HT-29 (cell line): ENCODE measurements at places on chromosomes 4 and X. TPM values are rescaled to one million over a fixed set of nuclear protein-coding genes. Genes with fewer than 3 reads are reported as not detected.

Gene ENPEP
- total RNA-seq = 0.39 and 0.61 TPM in 2 replicates

Gene NEIL3
- total RNA-seq = 3.1 and 4.6 TPM in 2 replicates

Gene CENPVL2
- total RNA-seq = not detected in 2 replicates

Gene GRIA3
- total RNA-seq = not detected in 2 replicates

Gene MMAA
- total RNA-seq = 2.3 and 2.8 TPM in 2 replicates

Gene CLDN34
- total RNA-seq = not detected in 2 replicates

DNA sequence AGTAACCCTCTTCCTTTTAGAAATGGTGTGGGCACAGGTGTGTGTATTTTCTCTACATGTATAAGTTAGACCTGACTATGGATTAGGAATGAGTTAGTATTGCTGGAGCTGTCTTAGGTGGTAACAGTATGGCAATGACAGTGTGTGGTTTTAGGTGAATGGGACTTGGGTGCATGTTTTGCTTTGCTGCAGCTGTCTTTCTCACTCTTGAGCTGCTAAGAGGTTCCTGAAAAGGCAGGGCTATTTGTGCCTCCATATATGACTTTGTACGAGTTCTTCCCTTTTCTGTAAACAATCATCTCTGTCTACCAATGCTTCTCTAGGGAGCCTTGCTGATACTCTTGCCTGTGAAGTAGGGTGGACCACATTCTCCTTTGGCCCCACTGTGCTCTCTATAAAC is 234.8 kb upstream of the HHIP start:
- DNase-seq = no peak

- no peak for DNase-seq
Measured at GRCh38 chr4:142427456-142427855, 418.6 kb downstream of the INPP4B start.

DNA sequence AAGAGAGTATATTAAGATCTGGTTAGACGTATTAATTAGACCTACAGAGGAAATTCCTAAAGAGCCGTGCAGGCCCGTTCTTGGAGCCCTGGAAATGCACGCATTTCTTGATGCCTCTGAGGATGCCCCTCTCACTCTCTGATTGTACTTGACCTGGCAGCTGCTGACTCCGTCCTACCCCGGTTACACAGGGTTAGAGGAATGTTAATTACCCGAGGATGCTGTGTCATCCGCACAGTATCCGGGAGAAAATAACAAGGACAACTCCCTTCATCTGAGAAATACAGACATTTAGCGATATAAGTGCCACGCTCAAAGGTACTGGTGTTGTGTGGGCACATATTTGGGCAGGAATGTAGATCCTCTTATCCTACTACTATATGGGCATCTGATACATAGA is 404.6 kb upstream of the FAT1 start:
- DNase-seq = no peak

- peak; percentile 6 for DNase-seq
Measured at GRCh38 chr4:41418444-41418843, 119.5 kb upstream of the LIMCH1 start.

DNA sequence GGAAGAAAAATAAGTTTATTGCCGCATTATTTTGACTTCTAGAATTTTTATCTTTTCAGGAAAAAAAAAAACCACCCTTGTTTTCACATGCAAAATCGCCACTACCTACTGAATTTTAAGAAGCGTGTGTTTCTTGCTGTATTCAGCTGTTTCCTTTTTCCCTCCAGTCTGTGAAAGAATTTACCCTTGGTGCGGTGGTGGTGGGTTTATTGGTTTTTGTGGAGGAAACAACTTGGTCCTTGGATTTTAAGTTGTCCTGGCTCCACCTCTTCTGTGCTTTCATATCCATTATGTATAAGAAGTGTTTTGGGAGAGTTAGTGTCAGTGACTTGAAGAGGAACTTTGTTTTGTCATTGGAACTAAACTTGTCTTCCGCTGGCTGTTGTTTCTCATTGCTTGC is 8.1 kb downstream of the RAPGEF2 start:
- DNase-seq = no peak

DNA sequence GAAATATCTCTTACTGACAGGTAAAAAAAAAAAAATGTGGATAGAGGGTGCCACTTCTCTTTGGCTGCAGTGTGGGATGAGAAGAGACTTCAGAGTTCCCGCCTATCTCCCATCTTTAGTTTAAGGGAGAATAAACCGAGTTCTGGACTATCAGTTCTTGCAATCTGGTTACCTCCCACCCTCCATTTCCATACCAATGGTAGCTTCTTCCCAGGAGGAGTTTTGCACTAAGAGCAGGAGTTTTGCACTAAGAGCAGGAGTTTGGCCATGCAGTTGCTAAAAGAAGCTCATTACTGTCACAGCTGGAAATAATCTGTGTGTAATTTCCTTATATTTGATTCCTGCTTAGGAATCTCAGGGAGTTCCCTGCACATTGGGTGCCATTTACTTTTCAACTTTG is 10.8 kb upstream of the GUCY1B1 start:
- DNase-seq = no peak

DNA sequence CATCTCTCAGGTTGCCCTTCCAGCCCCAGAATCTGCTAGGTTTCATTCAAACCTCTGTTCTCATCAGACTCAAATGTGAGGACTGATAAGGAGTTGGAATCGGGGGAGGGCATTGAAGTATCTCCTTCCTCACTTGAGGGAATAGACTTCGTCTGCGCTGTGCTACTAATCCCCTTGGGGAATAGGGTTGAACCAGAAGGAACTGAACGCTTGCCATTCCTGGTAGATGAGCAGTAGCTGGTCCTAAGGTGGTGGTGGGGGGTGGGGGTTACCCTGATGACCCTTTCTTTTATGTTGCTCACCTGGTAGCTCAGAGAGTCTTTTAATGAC is 692 bp upstream of the SLC9A7 start:
- DNase-seq = no peak

DNA sequence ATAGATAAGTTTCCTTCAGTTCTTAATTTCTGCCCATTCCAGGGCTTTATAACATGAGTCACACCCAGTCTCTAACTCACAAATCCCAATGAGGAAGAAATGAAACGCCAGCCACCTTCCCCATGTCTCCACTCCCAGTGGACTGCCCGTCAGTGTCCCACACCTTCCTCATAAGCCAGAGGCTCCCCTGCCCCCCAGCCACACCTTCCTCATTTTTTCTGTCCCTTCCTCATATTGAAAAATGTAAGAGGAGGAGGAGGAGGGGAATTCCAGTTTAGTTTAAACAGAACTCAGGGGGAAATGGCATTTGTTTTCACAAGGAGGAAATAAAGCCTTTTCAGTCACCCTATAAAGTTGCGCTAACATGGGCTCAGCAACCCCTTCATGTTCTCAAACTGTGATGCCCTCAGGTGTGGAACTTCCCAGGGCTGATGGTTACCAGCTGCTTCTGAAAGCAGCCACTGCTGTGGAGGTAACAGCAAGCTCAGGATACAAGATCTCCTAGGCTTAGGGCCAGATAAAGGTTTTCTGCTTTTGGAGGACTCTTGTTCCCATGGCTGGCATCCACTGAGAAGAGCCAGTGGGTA is 97.8 kb downstream of the PARM1 start:
- no peak for DNase-seq

- no peak for DNase-seq
Measured at GRCh38 chr4:147480502-147480890, 401 bp upstream of the EDNRA start.

GRCh38 chrX:81241753-81242152 is 39.9 kb downstream of the SH3BGRL start:
- no peak for DNase-seq

GRCh38 chrX:121836000-121836399 is 788.6 kb downstream of the GLUD2 start:
- DNase-seq = peak; percentile 4

GRCh38 chr4:180557950-180558349 is 1685.3 kb upstream of the TENM3 start:
- DNase-seq = no peak

- DNase-seq = no peak
Measured at GRCh38 chrX:49756692-49757091, 60.9 kb upstream of the PAGE1 start.

DNA sequence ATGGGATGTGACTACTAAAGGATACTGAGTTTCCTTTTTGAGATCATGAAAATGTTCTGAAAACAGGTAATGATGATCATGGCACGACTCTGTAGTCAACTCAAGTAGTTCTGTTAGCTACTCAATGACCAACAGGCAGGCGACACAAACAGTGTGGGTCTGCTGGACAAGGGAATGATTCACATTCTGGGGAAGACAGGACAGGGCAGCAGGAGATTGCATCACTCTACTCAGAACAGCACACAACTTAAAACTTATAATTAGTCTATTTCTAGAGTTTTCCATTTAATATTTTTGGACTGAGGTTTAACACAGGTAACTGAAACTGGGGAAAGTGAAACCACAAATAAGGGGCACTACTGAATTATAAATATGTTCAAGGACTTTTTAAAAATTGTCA is 365.2 kb downstream of the PRDM5 start:
- DNase-seq = no peak

DNA sequence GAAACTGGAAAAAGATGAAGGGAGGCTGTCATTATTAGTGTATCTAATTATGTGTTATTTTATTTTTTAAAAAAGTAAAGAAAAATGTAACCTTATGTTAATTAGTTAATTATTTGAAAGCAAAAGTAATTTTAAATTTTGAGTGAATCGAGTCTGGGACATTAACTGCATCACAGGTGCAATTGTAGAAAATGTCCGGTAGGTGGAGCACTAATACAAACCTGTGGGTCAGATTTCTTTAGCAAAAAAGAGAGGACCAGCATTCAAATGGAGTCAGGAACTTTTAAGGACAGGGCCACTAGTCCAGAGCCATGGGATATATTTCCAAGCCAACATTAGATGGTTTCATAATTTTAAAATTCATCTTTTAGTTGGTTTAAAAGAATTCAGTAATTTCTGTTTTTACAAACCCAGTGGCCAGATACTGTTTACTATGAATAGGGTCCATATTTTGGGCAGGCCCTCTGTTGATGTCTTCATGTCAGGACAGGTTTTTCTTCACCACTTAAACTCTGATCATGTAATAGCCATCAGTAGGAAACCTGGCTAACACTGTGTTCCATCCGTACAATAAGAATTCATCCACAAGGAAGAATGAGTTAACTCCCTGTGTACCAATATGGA is 27.2 kb downstream of the BST1 start:
- DNase-seq = peak; percentile 54

DNA sequence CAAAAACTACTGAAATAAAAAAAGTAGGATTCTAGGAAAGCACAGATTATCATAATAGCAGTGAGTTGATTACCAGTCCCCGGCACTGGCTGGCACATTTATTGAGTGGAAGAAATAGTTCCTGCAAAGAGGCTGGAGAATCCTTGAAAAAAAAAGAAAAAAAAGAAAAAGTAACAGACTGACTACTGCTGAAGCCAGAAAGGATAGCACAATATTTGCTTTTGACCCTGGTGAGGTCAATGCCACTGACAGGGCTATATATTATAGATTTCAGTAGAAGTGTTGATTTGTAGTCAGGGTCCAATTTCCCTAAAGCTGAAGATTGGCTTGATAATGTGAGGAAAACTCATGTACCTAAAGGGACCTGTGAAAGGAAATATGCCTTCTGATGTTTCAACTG is 64.7 kb downstream of the NDNF start:
- DNase-seq = no peak
